ENCODE measurements at places on chromosomes 3 and 15. TPM values are rescaled to one million over a fixed set of nuclear protein-coding genes. Genes with fewer than 3 reads are reported as not detected.

DNA sequence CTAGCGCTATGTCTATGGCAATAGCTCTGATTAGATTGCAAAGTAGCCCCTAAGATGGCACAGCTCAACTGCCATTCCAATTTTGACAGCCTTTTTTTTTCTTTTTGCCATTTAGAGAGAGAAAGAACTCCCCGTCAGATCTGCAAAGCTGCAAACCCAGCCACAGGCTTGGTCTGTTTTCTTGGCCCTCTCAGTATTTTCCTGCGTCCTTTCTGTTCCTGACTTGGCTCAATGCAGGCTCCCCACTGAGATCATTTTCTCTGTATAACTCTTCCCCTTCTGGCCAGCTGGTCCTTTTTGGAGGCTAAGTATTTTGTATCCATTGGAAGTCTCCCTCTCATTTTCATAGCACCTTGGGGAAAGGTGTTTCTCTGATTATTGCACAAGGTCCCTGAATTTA lies 386.7 kb downstream of the UNC13C start:
- no peak for DNase-seq

DNA sequence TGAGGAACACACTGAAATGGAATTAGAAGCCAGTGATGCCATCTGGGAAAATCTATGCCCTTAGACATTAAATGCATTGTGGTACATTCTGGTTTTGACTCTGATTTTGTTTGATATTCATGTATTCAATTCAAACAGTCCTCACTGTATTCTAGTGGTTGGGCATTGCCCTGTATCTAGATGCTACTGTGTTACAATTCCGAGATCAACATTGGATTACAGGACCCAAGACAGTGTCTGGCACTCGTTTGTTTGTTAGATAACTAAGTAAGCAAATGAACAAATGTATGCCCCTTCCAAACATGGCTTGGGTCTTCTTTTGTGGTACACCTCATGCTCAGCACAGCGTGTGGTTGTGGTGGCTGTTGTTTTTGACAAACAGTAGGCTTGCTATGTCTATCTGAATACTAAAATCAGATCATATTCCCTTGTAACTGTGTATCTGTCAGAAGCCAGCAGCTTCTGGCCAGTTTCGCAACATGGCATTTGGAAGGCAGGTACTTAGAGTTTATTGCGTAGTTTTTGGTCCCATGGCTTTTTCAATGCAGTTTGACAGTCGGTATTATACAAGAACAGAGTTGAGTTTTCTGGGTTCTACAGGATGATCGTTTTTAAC lies 5.7 kb downstream of the FILIP1L start:
- DNase-seq = no peak

SRP14 gene
- polyA plus RNA-seq = 835 TPM

POTEB gene
- polyA plus RNA-seq = not detected

PSMA4 gene
- polyA plus RNA-seq = 232 TPM

DNA sequence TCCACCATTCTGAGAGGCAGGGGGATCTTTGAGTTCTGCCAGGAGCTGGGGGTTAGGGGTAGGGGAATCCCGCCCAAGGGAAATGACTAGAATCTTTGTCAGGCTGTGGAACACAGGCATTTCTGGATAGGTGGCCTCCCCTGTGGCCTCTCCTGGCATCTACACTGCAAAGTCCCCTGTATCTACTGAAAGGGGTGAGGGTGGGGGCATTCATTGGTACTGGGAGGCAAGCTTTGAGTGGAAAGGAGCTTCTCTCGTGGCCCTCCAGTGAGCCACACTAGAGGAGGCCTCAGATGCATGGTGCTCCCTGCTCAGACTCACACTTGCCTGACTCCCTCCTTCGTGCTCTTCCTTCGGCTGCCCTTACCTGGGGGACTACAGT lies 59.9 kb downstream of the CCNL1 start:
- DNase-seq = no peak

LRRN1 gene
- 0.23 TPM for polyA plus RNA-seq

GRCh38 chr3:178084938-178085816 lies 451.1 kb upstream of the KCNMB2 start:
- peak; percentile 65 for DNase-seq

DHFR2 gene
- polyA plus RNA-seq = 5.9 TPM

RUVBL1 gene
- polyA plus RNA-seq = 69.2 TPM

GRCh38 chr15:95448531-95449229 lies 881.8 kb upstream of the NR2F2 start:
- DNase-seq = no peak

DNA sequence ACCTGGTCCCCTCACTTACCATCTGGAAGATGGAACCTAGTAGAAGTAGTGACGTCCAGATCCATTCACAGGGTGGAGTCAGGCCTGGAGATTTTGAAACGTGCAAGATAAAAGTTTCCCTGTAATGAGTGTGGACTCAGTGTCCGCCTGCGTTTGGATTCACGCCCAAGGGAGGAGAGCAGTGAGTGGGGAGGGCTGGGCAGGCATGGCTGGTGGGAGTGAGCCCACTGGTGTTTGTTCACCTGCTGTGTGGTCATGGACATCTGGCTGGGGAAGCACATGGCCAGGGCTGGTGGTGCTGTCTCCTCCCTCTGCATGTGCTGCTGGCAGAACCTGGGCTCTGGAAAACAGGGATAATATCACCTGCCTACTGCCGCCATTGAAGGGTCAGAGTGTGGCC lies 37.0 kb downstream of the RLBP1 start:
- no peak for DNase-seq

GRCh38 chr15:50262533-50262932 lies 3.0 kb downstream of the HDC start:
- peak; percentile 72 for DNase-seq

DNA sequence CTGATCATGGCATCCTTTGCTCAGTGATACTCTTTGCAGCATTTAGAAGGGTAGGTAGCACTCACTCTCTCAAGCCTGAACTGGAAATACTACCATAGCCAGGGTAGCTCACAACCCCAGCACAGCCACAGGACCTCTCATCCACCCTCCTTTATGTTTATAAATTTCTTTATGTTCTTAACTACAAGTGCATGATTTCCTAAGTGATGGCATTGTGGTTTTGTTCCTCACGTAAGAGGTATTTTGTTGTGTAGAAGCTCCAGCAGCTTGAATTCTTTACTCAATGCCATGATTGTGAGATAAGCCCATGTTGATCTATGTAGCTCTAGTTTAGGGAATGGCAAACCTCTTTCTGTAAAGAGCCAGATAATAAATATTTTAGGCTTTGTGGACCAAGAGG lies 7.9 kb upstream of the RTP3 start:
- DNase-seq = no peak

DNA sequence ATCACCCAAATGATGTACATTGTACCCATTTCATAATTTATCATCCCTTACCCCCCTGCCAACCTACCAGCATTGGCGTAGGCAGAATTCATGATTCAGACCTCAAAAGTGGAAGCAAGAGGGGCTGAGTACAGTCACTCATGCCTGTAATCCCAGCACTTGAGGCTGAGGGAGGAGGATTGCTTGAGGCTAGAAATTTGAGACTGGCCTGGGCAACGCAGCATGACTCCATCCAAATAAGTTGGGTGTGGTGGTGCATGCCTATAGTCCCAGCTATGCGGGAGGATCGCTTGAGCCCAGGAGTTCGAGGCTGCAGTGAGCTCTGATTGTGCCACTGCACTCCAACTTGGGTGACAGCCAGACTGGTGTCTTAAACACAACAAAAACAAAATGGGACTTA lies 10.4 kb downstream of the TTC14 start:
- DNase-seq = no peak

- no peak for DNase-seq
Observed at GRCh38 chr3:42019953-42020260, 58.0 kb upstream of the ULK4 start.

PEX5L gene
- polyA plus RNA-seq = 0.15 TPM

SELENOS gene
- polyA plus RNA-seq = 81.2 TPM

GRCh38 chr3:136577791-136578190 lies 174.4 kb downstream of the STAG1 start:
- no peak for DNase-seq

COPS2 gene
- 29.9 TPM for polyA plus RNA-seq

GRCh38 chr3:132822266-132822665 lies 100.1 kb upstream of the NPHP3 start:
- no peak for DNase-seq

DNA sequence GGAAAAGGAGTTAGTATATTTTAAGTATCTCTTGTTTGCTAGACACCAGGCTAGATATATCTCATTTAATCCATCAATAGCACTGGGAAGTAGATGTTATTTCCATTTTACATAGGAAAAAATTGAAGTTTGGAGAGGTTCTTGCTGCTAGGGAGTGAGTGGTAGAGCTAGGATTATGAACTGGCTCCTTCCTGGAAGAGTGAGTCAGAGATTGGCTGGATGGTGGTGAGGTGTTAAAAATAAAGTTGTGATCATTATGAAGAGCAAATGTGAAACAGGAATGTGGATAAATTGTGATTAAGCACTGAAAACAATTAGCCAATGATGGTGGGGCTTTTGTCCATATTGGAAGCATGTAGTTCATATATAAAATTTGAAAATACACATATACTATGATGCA lies 234.2 kb downstream of the WNT5A start:
- no peak for DNase-seq

DNA sequence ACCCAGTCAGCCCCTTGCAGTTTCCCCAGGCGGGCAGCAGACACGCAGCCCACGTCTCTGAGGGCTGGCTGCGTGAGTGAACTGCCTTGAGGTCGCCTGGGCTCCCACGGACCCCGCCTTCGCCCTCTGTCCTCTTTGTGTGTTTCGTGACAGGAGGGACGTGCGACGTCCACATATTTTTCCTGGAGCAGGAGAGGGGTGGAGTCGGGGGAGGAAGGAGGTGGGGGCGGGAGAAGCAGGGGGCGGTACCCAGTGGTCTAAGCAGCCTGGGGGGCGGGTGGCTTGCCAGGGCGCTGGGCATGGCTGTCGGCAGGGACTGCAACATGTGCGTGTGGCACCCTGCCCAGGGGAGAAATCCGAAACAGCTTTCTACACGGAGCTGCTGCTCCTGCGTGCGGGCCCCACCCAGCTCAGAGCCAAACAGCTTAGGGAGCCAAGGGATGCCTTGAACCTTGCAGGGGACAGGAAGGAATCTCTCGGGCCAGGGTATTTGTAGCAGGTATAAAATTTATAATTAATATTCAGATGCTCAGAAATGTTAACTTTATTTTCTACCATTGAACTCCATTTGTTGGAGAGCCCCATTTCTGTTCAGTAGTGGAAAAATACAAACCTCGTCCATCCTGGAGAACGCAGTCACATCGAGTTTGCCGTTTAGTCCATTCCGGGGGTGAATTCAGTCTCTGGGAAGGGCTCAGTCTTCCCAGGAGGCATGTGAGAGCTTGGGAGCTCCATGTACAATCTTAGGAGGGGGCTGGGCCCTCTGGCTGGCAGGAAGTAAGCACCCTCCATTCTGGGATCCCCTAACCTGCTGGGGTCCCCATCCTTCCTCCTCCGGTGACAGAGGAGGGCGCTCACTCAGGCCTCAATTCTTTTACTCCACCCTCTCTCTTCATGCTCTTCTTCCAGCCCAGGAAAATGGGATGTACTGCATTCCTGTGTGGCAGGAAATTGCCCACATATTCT lies 79.1 kb upstream of the MEF2A start:
- no peak for DNase-seq

DNAJB11 gene
- 48.9 TPM for polyA plus RNA-seq

RRP9 gene
- polyA plus RNA-seq = 25.3 TPM

ANKUB1 gene
- polyA plus RNA-seq = not detected

CCDC54 gene
- 0.14 TPM for polyA plus RNA-seq

DNA sequence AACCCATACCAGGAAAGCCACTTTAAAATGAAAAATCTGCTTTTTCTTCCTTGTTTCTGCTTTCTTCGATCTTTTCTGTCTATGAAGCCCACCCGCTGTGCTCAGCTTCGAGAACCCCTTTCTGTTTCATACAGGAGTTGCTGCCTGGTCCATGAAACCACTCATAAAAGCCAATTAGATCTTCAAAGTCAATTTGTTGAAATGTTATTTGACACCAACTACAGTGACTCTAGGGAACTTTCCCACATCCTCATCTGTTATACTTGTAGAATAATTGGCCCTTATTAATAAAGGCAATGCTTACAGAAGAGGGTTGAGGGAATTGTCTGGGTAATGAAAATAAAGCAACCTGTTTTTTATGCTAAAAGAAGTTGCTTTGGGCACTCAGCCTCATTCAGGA lies 523.6 kb downstream of the OCA2 start:
- no peak for DNase-seq

GRCh38 chr3:188664795-188665194 lies 507.0 kb upstream of the TPRG1 start:
- DNase-seq = no peak

MESP1 gene
- 0.60 TPM for polyA plus RNA-seq

DNA sequence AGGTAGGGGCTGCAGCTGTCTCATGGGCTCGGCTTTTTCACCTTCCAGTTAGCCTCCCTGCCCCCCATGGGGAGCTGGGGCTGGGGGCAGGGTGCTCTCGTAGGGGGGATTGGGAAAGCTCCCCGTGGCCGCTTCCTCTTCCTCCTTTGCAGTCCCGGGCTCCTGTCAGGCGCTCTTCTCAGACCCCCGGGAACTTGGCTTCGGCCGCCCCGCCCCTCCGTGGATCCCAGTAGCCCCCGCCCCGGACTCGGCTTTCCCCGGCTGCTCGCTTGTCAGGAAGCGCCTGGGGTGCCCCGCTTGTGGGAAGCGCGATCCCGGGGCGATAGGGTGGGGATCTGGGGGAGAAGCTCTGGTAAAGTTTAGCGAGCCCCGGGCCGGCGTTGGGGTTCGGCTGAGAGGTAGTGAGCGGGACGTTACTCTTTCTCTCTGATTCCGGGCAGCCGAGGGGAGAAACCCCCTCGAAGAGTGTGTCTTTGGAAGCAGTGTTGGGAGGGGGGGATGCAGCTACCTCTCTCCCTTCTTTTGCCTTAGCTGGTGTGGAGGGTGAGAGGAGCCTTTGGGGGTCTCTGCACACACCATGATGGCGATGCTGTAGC lies 611 bp downstream of the PIAS1 start:
- DNase-seq = peak; percentile 68

SLC51B gene
- not detected for polyA plus RNA-seq

GOLGA8J gene
- polyA plus RNA-seq = not detected

DNA sequence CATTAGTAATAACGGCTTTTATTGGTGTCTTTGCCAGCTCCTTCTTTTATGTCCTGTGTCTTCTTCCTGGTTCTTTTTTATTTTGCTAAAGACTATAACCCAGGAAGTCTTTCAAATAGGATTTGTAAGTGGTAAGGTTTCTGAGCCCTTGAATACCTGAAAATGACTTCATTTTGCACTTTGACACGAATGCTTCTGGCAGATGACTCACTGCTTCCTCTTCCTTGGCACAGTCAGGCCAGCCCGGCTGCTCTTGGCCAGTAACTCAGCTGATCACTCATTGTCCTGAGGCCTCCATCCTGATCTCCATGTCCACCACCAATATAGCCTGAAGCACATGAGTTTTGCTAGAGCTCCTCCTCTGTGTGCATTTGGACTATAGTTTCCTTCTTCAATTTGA lies 48.7 kb upstream of the NR2E3 start:
- DNase-seq = no peak

Data from CD8-positive, alpha-beta memory T cell (primary cell).